ENCODE measurements at places on chromosomes 13 and 19.

DNA sequence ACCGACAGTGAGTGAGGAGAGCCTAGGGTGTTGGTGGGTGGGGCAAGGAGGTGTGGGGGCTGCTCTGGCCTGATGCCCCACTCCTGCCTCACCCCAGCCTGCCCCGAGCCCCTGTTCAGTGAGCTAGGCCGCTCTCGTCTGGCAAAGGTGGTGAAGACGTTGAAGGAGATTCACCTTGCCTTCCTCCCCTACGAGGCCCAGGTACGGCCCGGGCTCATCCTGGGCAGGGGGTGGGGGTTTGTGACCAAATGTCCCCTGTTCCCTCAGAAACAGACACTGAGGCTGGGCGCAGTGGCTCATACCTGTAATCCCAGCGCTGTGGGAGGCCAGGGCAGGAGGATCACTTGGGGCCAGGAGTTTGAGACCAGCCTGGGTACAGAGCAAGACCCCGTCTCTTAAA is 3.9 kb downstream of the STXBP2 start:
- DNase-seq = no peak

- DNase-seq = no peak
Measured at GRCh38 chr19:42188665-42189064, 28.8 kb downstream of the DEDD2 start.

GRCh38 chr19:30652751-30653150 is 280.6 kb downstream of the ZNF536 start:
- no peak for DNase-seq

DNA sequence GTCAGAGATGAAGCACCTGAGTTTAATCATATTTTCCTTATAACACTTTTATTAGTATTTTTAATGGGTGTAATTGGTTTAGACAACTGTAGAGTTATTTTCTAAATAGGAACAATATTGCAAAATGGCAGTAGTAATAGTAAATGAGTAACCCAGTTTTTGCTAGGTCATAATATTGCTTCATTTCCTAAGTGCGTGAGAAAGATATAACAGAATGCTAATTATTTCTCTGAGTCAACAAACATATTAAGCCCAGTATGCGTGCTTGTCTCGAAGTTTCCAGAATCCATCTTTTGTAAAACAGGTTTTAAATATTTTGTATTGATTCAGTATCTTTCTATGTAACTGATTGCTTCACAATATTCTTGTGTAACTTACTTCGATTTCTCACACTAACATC is 315.3 kb downstream of the MYO16 start:
- DNase-seq = no peak

DNA sequence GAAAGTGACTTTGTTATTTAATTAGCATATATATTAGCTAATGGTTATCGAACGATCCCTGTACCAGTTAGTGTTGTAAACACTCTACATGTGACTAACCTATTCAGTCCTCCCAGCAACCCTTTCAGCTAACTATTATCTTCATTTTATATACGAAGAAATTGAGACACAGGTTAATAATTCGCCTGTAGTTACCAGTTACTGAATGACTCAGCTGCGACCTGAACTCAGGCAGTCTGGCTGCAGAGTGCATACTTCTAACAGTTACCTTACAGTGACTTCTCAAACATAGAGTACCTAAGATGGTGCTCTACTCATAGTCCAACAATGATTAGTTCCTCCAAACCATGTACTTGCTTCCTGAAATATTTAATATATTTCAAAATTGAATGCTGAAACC is 117.7 kb downstream of the FNDC3A start:
- DNase-seq = no peak

GRCh38 chr13:32600890-32601289 is 14.6 kb downstream of the PDS5B start:
- no peak for DNase-seq

- DNase-seq = no peak
Measured at GRCh38 chr13:84358601-84359000, 476.3 kb upstream of the SLITRK1 start.

DNA sequence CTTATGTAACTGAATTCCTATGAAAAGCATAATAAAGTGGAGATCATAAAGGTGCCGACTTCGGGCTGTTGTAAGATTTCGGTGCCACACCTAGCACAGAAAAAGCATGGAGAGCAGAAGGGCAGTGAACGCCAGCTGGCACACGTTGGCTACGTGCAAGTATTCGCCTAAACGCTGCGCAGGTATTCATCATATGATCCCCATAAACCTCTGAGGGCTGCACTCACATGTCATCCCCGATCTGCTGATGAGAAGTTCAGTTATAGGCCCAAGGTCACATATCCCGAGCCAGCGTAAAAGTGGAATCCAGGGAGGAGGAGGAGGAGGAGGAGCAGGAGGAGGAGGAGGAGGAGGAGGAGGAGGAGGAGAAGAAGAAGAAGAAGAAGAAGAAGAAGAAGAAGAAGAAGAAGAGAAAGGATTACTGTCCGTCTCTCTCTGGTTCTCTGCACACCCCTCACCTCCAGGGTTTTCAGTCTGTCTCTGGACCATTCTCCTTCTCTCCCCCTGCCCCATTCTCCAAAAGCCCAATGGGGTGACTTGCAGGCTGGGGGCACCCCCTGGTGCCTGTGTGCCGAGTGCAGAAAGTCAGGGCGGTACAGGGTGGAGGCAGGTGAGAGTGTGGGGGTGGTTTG is 18.6 kb upstream of the CYP2S1 start:
- no peak for DNase-seq

- no peak for DNase-seq
Measured at GRCh38 chr13:95323930-95324662, 22.8 kb upstream of the ABCC4 start.

DNA sequence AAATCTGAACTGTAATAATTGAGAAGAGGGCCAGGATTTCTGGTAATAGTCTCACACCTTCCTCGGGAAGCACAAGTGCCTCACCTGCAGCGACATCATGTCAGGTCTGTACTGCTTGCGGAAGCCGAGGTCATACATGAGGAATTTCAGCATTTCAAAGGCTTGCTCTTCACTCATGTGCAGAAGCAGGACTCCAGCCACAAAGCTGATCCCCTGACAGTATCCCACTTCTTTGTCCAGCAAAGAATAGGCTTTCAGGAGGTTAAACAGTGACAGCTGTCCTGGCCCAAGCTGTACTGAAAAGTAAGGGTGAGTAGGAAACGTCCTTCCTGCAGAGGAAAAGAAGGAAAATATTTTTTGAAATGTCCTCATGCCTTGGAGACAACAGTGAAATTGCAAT is 182.7 kb downstream of the TBC1D4 start:
- no peak for DNase-seq

- no peak for DNase-seq
Measured at GRCh38 chr19:44789943-44790483, 12.3 kb downstream of the CBLC start.

DNA sequence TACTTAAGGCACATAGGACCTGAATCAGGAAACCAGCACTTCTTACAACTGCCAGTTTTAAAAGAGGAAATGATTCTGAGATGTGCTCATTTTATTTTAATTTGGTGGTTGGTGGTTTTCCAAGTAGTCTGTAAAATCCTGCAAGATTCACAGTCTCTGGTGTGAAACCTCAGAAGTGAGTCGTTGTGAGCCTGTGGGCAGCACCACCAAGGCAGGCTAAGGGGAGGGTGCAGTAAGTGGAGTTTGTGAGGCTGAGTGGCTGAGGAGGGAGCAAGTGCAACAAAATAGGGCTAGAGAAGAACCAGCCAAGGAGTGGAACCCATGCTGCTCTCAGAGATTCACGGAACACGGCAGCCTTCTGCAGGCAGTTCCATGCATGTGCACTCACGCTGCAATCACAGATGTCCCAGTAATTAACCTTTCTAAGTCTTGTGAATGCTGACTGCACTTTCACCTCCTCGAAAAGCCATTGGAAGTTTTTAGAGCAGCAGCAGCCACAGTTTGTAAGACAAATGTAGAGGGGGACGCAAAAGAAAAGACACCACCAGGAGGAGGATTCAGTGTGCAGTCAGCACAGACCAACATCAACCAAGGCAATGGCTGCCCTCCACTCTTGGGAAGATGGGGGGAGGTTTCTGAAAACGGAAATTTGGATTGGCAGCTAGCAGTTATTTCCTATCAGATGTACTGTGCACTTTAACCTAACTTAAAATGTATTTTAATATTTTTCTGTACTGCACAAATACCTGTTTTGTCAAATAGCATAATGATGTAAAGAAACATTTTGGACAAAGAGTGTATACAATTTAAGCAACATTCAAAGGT is 44.9 kb downstream of the ESD start:
- peak; percentile 6 for DNase-seq

DNA sequence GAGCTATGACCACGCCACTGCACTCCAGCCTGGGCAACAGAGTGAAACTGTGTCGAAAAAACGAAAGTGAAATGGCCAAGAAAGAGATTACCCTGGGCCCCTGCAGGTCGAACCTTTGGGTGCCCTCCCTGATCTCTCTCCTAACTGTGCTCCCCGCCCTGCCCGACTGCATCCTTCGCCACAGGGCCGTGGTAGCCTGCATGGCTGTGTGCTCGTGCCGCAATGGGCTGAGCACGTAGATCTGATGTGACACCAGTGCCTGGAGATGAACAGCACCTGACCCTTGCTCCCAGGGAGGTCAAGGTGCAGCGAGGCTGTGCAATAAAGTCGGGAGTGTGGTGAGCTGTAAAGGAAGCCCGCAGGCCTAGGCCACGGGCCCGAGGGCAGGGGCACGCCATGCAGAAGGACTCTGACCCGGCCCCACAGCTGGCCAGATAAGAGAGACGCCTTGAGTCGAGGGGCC is 60.2 kb downstream of the PEX11G start:
- DNase-seq = no peak

DNA sequence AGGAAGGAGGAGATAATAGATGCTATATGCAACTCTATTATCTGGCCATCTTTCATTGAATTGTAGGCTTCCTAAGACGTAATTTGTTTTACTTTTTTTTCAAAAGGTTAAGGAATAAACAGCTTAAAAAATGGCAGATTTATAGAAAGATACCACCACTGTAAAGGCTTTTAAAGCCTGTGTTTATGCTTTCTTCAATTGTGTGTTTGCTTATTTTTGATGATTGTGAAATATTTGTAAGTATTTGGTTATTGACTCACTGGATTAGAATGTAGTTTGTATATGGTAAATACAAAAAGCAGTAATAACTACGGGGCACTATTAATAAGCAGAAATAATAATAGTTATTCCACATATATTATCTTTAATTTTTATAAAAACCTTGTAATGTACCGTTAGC is 437.9 kb downstream of the KLF5 start:
- DNase-seq = no peak

DNA sequence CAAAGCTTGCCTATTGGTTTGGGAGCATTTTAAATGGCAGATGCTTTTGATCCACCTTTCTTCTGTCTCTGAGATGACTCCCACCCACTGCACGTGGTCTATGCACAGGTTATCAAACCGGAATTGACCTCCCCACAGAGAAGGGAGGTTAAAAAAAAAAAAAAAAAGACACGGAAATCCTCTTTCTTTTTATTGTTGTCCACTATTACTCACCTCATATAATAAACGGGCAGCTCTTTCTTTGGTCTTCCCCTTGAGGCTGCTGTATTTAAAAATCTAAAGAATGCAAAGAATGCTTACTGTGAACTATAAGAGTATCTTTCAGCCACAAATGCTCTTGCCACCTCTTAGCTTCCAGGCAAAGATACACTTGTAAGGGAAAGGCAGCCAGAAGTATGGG is 329.7 kb downstream of the NDFIP2 start:
- DNase-seq = no peak
